ENCODE measurements at places on chromosomes 4 and X.

GRCh38 chr4:3745886-3746656 lies 20.1 kb upstream of the ADRA2C start:
- DNase-seq = no peak

- DNase-seq = peak; percentile 18
Measured at GRCh38 chr4:81052119-81053068, 21.9 kb downstream of the BMP3 start.

DNA sequence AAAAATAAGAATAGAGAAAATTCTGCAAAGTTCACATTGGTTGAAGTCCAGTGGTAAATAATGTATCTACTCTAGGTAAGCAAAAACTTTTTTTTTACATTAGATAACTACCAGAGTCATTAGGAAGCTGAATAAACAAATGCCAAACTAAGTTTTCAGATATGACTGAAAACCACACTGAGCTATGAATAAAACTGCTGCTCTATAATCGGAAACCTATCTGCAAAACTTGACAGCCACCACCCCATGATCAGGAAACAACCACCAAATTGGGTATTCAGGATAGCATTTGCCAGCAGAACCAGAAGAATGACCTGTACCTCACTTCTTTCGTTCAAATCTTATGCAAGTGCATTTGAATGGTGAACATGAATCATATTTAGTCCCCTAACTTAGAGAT lies 173.0 kb upstream of the TET2 start:
- DNase-seq = no peak

- DNase-seq = no peak
Measured at GRCh38 chr4:174263445-174263736, 20.1 kb downstream of the FBXO8 start.

DNA sequence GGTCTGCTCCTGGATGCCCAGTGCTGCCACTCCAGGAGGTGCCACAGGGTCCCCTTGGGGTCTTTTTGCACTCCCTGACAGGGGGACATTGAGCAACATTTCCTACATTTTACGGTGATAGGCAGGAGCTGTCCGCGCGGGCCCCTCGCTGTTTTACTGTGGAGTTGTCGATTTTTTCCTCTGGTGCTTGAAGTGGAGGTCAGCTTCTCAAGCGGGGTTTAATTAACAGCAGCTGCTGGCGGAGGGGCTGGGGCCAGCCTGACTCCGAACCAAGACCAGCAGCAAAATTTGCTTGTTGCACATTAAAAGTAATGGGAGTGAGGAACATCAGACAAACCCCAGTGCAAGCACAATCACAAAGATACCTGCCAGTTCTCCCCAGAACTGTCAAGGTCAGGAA lies 13.2 kb upstream of the SH3TC1 start:
- DNase-seq = no peak

- peak; percentile 37 for DNase-seq
Measured at GRCh38 chr4:48546336-48546735, 56.3 kb downstream of the ZAR1 start.

GRCh38 chr4:61994036-61994435 lies 793.9 kb downstream of the ADGRL3 start:
- DNase-seq = no peak

GRCh38 chrX:7993873-7994272 lies 66.7 kb upstream of the PNPLA4 start:
- DNase-seq = no peak

DNA sequence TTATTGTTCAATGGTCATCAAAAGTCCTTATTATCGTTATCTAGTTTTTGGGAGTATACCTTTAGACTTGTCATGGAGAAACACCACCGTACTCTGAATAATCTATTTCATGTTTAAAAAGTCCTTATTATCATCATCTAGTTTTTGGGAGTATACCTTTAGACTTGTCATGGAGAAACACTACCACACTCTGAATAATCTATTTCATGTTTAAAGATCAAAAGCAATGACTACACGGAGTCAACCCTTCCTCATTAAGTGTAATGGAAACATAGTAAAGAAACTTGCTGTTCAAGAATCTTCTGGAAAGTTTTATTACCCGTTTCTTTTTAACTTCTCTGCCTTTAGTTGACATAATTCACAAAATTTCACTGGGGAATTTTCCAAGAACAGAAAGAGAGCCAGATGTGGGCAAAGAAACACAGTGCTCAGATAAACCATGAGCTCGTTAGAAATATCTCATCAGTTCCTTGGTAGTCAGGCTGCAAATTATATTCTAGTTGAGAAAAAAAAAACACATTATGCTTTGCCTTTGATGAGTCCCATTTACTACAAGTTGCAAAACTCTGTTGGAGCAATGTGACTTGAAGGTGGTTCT lies 158.8 kb downstream of the AFAP1 start:
- DNase-seq = no peak

DNA sequence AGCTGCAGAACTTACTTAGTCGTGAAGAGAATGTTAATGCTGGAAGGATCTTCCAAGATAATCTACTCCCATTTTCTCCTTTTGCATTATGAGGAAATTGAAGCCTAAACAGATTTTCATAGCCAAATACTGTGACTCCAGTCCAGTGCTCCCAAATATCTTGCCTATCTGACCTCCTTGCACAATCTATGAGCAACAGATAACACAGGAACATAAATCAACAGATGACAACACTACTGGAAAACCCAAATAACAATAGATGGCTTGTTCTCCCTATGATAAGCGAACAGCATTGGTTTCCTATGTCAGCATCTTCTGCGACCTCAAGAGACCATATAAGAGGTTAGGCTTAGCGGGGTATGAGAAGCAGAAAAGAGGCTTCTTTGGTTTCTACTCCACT lies 88.0 kb downstream of the CORIN start:
- no peak for DNase-seq

DNA sequence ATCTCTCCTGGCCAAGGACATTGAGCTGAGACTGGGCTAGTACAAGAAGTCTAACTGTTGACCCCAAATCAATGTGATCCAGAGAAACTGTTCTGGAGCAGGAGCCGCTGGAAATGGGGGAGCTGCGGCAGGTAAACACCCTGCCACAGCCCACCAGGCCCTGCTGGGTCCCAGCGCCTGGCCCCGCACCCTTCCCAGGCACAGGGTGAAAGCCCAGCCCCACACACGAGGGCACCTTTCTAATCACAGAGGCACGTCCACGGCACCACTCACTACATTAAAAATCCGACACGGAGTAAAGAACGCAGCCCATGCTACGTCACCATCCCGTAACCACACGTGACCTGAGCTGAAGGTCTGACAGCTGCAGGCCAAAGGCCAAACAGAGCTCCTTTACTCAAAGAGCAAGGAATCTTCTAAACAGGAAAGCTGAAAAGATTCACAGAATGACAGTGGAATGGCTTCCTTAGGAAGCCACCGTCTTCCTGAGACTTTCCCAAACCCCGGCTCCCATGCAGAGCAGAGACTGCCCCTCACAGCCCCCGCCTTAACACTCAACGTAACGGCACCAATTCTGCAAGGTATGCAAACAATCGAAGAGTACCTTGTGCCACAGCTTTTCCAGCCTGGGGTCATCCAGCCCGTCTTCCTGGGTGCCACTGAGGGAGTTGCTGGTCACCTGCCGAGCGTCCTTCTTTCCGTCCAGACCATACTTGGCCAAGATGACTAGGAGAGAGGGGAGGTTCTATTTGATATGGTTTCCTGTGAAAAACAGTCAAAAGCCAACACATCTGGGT lies 12.6 kb downstream of the LRPAP1 start:
- no peak for DNase-seq
